ENCODE measurements at places on chromosomes 4 and X.

DNA sequence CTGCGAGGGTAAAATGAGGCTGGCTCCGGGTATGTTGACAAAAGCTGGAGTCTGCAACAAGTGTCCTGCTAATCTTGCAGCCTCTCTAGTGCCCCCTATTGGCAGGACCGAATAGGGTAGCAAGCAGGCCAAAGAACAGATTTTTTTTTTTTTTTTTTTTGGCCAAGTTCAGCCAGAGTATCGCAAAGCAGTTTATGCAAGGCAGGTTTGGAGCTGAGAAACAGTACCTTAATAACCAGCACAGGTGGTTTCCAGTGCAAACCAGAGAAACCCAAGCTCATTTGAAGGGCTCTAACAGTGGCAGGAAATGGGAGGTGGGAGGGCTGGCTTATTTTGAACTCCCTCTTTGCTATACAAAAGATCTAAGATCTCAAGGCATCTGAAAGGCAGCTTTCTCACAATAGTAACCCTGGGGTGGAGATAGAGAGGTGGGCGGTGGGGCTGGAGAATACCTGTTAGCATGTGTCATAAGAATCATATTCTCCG, 38.2 kb upstream of the OCIAD2 start:
- no peak for DNase-seq

- peak; percentile 35 for DNase-seq
Measured at GRCh38 chrX:132292793-132293192, 73.5 kb upstream of the RAP2C start.

DNA sequence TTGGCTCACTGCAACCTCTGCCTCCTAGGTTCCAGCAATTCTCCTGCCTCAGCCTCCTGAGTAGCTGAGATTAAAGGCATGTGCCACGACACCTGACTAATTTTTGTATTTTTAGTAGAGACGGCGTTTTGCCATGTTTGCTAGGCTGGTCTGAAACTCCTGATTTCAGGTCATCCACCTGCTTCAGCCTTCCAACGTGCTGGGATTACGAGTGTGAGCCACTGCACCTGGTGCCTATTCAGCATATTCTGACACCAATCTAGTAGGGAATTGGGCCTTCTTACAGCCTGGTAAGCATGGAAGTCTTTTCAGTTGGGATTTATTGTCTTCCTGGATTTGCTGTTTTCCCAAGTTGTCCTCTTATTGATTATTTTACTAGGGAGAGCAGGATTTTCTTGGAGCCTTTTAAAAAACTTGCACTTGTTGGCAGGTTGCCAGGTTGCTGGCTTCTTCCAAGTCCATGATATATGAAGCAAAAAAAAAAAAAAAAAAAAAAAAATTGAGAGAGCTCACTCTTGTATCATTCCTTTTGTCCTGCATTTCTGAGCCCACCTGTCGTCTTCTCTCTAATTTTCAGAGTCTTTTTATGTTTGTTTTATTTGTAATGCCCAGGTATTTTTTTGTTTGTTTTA, 43.7 kb downstream of the TMPRSS11E start:
- DNase-seq: no peak

DNA sequence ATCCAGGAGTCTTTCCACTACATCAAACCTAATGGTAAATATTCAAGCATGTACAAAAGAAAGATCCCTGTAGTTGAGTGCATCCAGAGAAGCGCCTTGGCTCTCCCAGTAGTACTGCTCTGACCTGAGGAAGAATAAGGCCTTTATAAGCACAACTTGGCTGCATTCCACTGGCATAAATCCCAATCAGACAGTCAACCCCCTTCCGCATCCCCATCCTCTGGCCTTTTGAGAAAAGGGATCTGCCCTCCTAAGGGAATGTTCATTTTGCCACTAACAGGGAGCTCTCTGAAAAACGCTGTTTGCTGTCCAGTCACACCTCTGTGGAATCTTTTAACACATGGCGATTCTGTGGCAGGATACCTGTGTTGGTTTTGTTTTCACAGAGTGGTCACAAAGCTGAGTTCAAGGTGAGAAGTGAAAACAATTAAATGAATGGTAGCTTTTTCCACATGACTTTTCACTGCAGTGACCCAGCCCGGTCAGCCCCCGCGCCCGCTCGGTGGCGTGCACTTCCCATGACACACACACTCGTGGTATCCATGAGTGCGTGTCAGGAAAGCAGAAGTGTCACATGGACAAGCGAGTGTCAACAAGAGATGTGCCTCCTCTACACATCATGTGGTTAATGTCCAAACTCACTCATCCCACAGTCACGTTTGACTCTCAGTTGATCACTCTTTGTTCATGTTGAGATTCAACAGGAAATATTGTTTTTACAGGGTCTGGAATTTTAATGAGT, 112.2 kb upstream of the ENPP6 start:
- DNase-seq: peak; percentile 93

DNA sequence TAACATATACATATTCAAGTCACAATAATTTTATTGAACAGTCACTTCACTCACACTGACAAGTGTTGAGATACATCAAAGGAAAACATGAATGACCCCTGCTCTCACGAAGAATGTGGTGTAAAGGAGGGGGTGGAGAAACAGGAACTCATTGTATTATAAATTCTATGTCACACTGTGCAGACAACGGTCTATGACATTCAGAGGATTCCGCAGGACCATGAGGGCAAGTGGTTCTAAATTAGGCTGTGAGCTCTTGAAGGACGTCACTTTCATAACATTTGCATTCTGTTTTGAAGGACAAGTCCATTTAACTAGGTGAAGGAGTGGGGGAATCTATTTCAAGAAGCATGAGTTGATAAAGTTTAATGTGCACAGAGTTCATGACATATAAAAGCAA, 415.2 kb upstream of the HS3ST1 start:
- peak; percentile 42 for DNase-seq

- no peak for DNase-seq
Measured at GRCh38 chr4:184457535-184458249, 16.7 kb downstream of the IRF2 start.
